CD4-positive, alpha-beta T cell treated with Interleukin-21 for 1 hour (primary cell): ENCODE measurements at places on chromosomes 13 and 19.

DNA sequence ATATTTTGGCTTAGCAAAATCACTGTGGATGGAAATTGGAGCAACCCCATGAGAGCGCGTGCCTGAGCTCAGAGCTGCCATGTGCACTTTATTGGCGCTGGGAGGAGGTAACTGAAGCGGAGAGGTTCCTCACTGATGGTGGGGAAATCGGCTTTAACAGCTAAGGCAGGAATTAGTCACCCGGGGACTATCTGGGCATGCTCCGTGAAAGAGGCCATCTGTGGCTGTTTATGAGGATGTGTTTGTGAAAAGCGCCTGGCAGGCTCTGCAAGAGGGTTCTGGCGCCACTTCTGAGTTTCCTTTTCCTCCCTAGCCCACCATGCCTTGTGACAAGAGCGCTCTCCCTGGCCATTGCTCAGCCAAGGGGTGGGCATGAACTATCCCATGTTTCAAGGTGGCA is 815.6 kb downstream of the UQCRFS1 start:
- no peak for DNase-seq

DNA sequence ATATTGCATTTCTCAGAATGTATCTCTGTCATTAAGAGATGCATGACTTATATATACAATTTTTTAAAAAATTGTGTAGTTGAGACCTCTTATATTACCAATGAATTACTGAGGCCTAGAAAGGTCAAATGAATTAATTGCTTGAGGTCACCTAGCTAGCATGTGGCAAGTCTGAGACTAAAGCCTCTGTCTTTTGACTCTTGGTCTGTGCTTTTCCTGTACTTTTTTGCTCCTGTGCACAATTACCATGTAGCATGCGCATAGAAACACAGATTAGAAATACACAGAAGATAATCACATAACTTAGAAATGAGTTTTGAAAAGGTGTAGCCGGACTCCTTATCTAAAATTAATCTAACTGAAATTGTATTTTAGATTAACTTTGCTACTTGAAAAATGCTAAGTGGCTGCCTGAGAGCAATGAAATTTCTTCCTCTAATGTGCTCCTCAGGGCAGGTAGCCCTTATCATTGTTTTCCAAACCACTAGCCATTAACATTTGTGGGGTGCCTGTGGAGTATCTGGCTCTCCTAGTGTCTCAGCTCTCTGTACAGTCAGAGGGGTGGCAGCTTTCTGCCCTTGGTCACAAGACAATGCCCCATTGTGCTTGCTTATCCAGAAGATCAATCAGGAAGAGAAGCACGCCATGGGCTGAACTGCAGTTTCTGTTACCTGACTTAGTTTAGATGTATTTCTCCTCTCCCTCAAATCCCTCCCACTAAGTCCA is 119.6 kb downstream of the RFC3 start:
- no peak for DNase-seq

DNA sequence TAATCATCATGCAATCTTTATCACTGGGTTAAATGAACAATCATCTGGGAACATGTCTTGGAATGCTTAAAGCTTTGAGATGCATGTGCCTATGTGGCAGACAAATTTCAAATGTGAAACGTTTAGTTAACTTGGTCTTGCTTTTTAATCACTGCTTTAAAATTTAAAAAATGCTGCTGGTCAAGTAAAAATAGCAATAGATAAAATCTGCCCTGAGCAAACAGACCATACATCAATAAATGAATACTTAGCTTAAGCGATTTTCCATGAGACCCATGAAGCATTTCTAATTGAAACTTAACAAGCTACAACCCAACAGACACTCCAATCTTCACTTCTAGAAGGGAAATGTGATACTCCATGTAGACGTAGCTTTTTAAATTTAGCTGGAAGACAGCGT is 1.9 kb upstream of the KL start:
- no peak for DNase-seq

- DNase-seq, result no peak
Observed at GRCh38 chr19:43474487-43474886, 9.1 kb upstream of the LYPD3 start.

GRCh38 chr13:102944821-102945220 is 99.0 kb downstream of the ERCC5 start:
- DNase-seq, result no peak

DNA sequence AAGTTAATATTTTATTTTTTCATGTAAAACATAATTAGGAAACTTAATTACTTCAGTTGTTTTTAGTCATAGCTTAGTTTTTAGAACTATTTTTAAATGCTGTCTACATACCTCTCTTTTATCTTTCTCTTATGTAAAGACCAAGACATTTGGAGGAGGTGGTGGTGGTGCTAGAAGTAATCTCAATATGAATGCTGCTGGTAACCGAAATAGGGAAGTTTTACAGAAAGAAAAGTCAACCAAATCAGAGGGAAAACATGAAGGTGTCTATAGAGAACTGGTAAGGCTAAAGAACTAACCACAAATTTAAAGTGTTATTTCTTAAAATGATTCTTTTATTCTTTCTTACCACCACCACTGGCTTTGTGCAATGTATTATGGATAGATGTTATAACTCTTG is 97.3 kb downstream of the TDRD3 start:
- no peak for DNase-seq

DNA sequence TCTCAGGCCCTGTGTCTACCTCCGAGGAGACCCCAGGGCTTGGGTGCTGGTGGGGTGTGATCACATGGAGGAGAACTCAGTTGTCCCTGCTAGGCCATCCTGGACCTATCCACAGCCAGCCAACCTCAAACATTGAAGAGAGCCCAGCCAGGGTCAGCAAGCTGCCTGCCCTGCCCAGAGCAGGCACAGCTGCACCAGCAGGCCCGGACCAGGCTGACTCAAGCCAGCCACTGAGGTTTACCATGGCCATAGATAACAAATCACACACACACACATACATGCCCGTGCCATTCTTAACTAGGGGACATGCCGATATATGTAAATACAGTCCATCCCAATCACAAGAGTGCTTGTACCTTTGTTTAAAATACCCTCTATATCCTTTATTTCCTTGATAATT is 8.1 kb downstream of the ARHGEF7 start:
- DNase-seq, result no peak

DNA sequence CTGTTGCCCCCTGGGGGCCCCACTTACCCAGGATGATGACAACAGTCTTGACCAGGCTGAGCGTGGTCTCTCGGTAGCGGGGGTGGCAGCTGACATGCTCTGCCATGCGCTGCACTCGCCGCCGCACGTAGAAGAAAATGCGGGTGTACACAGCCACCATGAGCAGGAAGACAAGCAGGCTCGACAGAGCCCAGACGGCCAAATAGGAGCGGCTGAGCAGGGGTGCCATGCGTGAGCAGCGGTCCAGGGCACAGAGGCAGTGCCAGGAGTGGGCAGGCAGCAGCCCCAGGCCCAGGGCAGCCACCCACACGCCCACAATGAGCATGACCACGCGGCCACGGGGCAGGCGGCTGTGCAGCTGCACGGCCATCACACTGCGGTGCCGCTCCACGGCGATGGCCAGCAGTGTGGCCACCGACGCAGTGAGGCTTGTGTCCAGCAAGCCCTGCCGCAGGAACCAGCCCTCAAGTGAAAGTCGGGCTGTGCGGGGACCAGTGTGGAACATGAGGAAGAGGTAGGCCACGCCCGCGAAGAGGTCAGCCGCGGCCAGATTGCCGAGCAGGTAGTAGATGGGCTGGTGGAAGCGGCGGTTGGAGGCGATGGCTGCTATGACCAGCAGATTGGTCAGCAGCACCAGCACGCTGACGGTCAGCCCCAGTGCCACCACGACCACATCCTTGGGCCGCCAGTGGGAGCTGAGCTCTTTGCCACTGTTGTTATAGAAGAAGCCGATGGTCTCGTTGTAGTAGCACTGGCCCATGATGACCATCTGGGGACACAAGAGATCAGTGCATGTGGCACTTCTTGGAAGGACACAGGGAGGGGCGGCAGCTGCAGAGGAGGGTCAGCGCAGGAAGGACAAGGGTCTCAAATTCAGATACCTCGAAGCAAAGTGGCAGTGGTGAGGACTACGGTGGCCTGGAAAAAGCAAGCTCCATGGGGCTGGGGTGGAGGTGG is 1.2 kb downstream of the LPAR2 start:
- no peak for DNase-seq

DNA sequence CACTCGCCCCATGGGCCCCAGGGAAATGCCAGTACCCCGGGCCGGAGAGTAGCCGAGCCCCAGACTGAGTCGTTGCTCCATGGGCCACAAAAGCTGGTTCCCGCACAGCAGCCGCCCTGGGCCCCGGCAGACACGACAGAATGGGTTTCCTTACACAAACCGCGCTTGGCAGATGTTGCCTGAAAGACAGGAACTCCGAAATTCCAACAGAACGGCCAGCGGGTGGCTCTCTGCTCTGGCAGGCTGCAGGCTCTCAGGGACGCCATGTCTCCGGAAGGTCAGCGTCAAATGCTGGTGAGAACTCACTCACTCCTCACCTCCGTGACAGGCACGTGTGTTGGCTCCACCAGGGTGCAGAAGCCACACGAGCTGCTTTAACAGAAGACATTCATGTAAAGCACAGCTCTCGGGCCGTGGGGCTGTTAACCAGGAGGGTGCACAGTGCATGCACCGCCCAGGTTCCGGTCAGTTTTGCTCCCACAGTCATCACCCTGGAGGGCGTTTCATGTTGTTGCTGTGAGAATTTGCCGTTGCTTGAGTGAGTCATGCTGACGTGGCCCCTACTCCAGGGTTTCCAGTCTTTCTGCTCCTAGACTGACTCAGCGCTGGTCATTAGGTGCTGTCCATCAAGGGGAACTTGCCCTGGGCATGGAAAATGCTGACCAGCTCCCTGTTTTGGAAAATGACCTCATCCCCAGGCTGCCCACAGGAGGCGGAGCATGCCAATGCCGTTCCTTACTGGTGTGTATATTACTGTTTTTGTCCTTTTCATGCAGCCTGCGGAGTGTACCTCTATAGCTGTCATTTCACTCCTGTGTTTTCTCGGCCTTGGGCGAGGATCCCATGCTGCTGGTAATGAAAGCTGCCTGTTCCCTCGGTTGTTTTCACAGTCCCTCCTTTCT is 44.8 kb downstream of the ANKRD10 start:
- no peak for DNase-seq

DNA sequence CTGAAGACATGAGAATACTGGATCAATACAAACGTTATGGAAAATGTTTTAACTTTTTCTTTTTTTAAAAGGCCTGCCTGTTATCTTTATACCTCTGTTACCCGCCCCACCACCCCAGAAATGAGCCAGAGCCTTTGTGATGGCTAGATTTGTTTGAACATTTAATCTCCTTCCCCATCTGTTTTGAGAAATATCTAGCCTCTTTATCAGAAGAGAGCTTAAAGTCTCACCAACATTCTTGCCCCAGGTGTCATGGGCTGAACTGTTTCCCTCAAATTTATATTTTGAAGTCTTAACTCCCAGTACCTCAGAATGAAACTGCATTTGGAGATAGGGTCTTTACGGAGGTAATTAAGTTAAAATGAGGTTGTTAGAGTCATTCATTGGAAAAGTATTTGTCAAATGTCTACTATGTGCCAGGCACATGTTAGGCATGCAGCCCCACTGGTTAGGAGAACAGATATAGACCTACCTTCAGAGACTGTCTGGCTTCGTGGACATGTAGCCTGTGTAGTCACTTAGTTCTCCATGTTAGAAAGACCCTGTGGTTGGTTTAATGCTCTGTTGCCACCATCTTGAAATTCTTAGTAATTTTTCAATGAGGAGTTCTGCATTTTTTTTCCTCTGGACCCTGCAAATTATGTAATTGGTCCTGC is 6.3 kb upstream of the RB1 start:
- no peak for DNase-seq

DNA sequence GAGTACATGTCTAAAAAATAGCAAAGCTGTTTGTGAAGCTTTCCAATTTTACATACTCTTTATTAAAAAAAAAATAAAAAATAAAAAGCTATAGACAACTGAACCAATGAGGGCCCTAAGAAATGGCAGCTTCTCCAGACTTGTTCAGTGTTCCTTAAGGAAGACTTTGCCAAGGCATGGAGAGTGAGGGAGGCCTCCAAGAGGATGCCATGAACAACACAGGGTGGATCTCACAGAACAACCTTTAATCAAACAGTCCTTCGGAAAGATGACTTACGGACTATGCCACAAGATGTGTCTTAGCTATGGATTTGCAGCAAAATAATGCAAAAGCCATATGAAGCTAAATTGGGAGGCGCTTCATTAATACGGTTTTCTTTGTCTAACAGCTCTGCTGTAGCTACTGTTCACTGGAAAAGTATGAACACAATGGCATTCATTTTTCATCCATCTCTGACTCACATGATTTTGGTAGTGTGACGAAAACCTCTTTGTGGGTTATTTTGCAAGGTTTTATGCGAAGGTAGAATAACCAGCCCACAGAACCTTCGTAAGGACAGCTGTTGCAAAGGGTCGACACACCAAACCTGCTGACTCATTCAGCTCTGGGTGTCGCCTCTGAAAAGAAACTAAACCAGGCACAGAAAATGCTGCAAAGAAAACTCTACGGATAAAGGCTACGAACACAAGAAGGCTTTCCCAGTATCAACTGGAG is 27.7 kb downstream of the EFNB2 start:
- no peak for DNase-seq

DNA sequence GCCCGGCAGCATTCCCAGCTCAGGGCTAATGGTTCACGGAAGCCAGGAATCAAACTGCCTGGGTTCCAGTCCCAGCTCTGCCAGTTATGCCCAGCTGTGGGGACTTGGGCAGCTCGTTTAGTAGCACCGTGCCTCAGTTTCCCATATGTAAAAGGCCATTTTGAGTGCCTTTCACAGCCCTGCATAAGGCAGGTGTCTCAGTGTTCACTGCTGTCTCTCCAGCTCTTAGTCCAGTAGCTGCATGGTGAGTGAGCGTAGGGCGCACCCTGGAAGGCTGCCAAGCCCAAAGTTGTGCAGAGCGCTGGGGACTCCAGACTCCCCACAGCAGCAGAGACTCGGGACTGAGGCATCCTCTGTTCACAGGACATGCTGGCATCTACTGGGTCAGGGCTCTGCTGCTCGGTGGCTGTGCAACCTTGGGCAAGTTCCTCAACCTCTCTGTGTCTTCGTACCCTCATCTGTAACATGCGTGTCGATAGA is 5.5 kb downstream of the RPL28 start:
- no peak for DNase-seq

DNA sequence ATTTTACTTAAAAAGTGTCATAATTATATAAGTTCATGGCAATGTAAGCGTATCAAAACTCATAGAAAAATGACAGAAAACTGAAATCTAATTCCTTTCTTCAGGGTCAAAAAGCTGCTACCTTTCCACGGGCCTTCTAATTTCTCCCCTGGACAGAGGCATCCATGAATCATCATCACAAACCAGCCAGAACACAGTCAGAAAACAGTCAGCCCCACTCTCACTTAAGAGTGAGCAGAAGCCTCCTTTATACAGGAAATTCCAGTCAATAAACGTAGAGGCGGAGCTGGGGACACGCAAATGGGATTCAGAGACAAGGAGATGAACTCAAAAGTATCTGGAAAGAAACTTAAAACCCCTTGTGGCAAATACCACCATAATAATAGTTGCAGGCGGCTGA is 54.2 kb upstream of the ABCC4 start:
- no peak for DNase-seq

DNA sequence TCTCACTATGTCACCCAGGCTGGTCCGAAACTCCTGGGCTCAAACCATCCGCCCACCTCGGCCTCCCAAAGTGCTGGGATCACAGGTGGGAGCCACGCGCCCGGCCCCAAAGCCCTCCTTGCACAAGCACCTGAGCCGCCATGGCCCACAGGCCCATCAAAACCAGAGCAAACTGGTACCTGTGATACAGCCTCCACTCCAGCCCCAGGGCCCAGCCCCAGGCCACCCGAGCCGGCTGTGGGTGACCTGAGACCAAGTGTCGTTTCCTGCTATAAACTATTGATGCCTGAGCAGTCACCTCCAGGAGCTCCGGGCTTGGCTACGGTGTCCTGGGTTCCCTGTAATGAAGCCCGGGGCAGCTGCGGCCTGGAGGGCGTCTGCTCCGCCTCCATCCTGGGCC is 9.7 kb upstream of the PTBP1 start:
- no peak for DNase-seq
